Astrocyte (in vitro differentiated cells and primary cell): ENCODE measurements at places on chromosomes 4 and X. TPM values are rescaled to one million over a fixed set of nuclear protein-coding genes. Genes with fewer than 3 reads are reported as not detected.

Gene BMX
- not detected in 2 replicates for total RNA-seq

Gene VEGFD
- total RNA-seq: not detected in 2 replicates

Gene GATA1
- not detected in 2 replicates for total RNA-seq

Gene C1QTNF7
- not detected in 2 replicates for total RNA-seq

Gene PDHA1
- total RNA-seq: 158 and 163 TPM in 2 replicates

Gene DCLK2
- 6.2 and 6.9 TPM in 2 replicates for total RNA-seq

Gene LDOC1
- 46.9 and 49.9 TPM in 2 replicates for total RNA-seq

Gene GIMD1
- total RNA-seq: not detected in 2 replicates

Gene TEX13B
- not detected in 2 replicates for total RNA-seq

Gene CXCL6
- total RNA-seq: 16.7 and 18.5 TPM in 2 replicates

Gene WNK3
- 6.2 and 8.4 TPM in 2 replicates for total RNA-seq

Gene SLC25A4
- total RNA-seq: 27.0 and 32.0 TPM in 2 replicates

DNA sequence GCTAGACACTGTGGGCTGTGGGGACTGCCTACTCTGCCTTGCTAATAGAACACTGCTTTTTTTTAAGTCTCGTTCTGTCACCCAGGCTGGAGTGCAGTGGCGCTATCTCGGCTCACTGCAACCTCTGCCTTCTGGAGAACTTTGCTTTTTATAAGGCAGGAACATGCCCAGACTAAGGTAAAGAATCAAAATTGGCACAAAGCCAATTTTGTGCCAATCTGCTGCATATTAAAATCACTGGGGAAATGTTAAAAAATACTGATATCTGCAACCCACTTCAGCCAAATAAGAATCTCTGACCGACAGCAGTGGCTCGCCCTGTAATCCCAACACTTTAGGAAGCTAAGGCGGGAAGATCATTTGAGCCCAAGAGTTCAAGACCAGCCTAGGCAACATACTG is 36.5 kb upstream of the CEP135 start:
- H3K27ac ChIP-seq: no peak overlapping the region
- no peak for DNase-seq
- H3K36me3 ChIP-seq: no peaks in the 10 kb centered on the region
- H3K27me3 ChIP-seq: no peaks in the 10 kb centered on the region
- no peaks in the 10 kb centered on the region for H3K4me1 ChIP-seq
- H3K4me3 ChIP-seq: no peak overlapping the region

DNA sequence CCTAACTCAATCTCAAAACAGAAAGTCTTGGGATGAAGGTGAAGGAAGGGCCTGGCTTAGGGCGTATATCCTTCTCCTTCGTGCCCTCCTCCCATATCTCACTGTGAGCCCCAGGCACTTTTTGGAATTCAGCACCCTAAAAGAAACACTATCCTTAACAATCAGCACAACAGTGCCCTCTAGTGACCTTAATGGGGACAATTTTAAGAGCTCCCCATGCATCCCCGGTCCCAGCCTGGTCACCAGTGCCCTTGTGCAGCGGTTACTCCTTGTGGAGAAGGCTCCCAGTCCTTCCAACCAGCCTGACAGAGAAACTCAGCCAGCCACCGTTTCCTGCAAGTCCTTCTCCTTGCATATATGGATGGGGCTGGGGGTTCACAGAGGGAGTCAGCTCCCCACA is 4.2 kb downstream of the PAK3 start:
- H3K36me3 ChIP-seq: no peaks in the 10 kb centered on the region
- no peak overlapping the region for H3K27ac ChIP-seq
- DNase-seq: no peak
- H3K4me3 ChIP-seq: no peak overlapping the region

DNA sequence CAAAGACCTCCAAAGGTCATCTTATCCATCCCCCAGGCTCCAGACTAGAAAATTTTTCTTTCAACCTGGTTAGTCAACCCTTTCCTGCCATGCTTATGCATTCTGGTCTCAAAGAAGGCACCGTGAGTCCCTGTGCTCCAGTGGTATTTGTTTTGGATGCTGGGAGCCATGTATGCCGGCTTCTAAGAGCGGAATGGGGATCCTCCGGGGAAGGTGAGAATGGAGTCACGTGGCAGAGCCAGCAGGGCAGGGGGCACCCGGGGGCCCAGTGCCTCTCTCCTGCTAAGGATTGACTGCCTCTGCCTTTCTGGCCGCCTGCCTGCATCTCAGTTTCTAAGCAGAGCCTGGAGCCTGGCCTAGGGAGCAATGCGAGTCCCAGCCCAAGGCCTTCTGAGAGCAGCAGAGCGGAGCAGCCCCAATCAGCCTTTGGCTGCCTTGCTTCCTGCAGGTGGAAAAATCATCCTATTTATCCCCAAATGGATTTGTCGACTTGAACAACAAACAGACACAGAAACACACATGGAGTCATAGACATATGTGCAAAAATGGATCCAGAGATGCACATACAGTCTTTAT is 141.0 kb downstream of the PJA1 start:
- no peaks in the 10 kb centered on the region for H3K36me3 ChIP-seq
- no peak overlapping the region for H3K27ac ChIP-seq
- no peaks in the 10 kb centered on the region for H3K27me3 ChIP-seq
- no peak for DNase-seq

- no peak overlapping the region for H3K4me3 ChIP-seq
- no peaks in the 10 kb centered on the region for H3K27me3 ChIP-seq
- H3K27ac ChIP-seq: no peak overlapping the region
- no peak for DNase-seq
Measured at GRCh38 chrX:87616371-87616770, 98.8 kb downstream of the KLHL4 start.

- no peaks in the 10 kb centered on the region for H3K36me3 ChIP-seq
- H3K4me3 ChIP-seq: no peak overlapping the region
- peaks cover 11% of the 10 kb centered on the region for H3K4me1 ChIP-seq
- no peaks in the 10 kb centered on the region for H3K27me3 ChIP-seq
Measured at GRCh38 chrX:13897566-13897965, 80.7 kb upstream of the GPM6B start.

DNA sequence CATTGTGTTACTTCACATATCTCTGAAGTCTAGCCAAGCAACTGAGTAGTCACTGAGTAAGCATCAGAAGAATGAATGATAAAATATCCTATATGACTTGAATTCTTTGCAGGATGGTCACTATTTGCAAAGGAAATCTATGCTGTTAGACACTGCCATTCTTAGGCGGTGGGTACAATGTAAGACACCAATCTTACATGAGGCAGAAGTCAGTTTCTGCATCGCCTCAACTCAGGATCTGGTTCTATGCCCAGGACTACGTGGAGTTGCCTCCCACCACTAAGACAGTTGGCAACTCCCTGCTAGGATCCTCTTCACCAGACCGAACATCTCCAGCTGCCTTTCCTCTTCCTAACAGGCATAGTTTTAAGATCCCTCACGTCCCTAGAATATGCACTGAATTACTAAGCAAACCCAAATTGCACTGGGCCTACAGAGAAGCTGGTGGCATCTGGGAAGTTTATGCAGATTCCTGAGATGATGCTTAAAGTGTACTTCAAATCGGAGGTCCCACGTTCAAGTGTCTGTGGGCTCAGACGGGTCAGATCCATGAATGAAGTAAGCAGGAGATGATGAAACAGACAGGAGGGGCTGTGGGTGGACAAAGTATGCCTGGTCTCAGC is 45.6 kb downstream of the SEL1L3 start:
- H3K36me3 ChIP-seq: no peaks in the 10 kb centered on the region
- no peaks in the 10 kb centered on the region for H3K27me3 ChIP-seq
- peaks cover 51% of the 10 kb centered on the region for H3K4me1 ChIP-seq
- DNase-seq: peak; percentile 90
- peak overlapping the region; percentile 88 for H3K27ac ChIP-seq
- H3K4me3 ChIP-seq: no peak overlapping the region

GRCh38 chr4:14848229-14848628 is 154.1 kb upstream of the CPEB2 start:
- no peak for DNase-seq
- H3K27me3 ChIP-seq: no peaks in the 10 kb centered on the region
- peaks cover under 1% of the 10 kb centered on the region for H3K4me1 ChIP-seq

DNA sequence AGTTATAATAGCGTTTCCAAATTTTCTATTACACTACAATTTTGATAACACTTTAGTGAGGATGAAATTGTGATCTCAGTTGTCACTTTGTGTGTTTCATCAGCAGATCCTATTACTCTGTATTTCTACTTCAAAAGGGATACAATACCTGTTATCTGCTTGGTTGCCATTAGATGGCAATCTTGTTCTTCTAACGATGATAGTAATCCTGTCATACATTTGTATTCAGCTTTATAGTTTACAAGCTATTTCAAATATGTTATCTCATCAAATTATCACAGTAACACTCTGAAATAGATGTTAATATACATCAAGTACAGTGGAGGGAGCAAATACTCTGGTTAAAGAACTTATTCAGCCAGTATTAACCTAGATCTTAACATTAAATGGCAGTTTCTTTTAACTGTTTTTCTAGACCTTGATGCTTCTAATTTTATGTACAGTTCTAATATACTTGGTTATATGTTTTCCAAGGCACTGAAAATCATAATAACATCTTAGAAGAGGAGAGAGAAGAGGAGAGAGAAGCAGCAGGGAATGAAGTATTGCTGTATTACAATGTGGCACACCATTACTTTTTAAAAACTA is 292.0 kb downstream of the CCSER1 start:
- peak; percentile 16 for DNase-seq
- H3K4me3 ChIP-seq: no peak overlapping the region
- H3K4me1 ChIP-seq: no peaks in the 10 kb centered on the region

- no peak overlapping the region for H3K4me3 ChIP-seq
- H3K4me1 ChIP-seq: no peaks in the 10 kb centered on the region
- no peak for DNase-seq
- no peaks in the 10 kb centered on the region for H3K36me3 ChIP-seq
Measured at GRCh38 chr4:67122029-67122428, 423.3 kb downstream of the CENPC start.

DNA sequence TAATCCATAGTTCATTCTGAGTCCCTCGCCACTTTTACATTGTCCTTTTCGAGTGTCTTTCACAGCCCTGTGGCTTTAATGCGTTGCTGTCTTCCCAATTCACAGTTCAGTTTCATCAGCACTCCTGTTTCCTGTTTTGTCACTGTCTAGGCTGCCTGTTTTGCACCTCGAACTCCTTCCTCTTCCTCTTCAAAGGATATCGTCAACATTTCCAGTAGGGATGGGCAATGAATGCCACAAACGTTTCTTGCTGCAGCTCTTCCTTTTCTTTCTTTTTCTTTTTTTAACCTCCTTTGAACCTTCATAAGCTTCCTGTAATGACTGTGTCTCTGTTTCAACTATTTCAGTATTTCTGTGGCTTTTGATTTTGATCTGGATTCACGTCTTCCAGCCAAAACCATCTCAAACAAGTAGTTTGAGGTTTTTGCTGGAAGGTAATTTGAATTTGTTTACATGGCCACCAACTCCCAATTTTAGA is 105.4 kb downstream of the ANXA3 start:
- no peaks in the 10 kb centered on the region for H3K27me3 ChIP-seq
- H3K36me3 ChIP-seq: no peaks in the 10 kb centered on the region
- H3K4me3 ChIP-seq: no peak overlapping the region
- H3K27ac ChIP-seq: no peak overlapping the region
- peak; percentile 44 for DNase-seq
- peaks cover 25% of the 10 kb centered on the region for H3K4me1 ChIP-seq

- H3K27me3 ChIP-seq: no peaks in the 10 kb centered on the region
- peak within 1 kb of the TSS; percentile 79 for H3K4me3 ChIP-seq
- H3K36me3 ChIP-seq: peaks cover 4% of the 10 kb centered on the region
- H3K4me1 ChIP-seq: peaks cover 10% of the 10 kb centered on the region
Measured at GRCh38 chrX:154374313-154375155, at the start of gene FLNA. Gene FLNA, minus strand, starts transcription at chrX:154374634. Its CDS starts 3,389 bp downstream, at chrX:154371245.

- no peaks in the 10 kb centered on the region for H3K27me3 ChIP-seq
- peaks cover 16% of the 10 kb centered on the region for H3K4me1 ChIP-seq
- H3K36me3 ChIP-seq: no peaks in the 10 kb centered on the region
Measured at GRCh38 chr4:151489462-151490203, 80.7 kb downstream of the FHIP1A start.

DNA sequence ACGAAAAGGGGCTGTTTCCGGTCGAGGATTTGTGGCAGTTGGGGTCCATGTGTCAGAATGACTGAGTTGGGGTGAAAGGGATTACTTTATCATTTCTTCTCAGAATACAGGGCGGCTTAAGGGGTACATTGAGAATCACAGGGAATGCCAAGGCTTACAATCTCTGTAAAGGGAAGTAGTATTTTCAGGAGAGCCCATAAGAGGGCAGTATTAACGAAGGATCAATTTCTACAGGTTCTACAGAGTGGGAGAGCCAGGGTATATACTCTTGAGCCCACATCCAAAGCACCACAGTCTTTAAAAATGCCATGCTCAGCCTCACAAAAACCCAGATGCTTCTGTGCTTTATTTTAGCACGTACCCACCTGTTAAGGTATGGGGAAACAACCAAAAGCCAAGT is 67.7 kb upstream of the ZXDA start:
- no peak for DNase-seq
- H3K4me1 ChIP-seq: no peaks in the 10 kb centered on the region
- H3K36me3 ChIP-seq: no peaks in the 10 kb centered on the region
- H3K27me3 ChIP-seq: no peaks in the 10 kb centered on the region

- H3K27ac ChIP-seq: no peak overlapping the region
- no peaks in the 10 kb centered on the region for H3K4me1 ChIP-seq
- H3K4me3 ChIP-seq: no peak overlapping the region
- H3K27me3 ChIP-seq: no peaks in the 10 kb centered on the region
- H3K36me3 ChIP-seq: no peaks in the 10 kb centered on the region
Measured at GRCh38 chr4:174357321-174357720, 73.6 kb downstream of the CEP44 start.

GRCh38 chrX:49212861-49213260 is 12.9 kb upstream of the SYP start:
- H3K36me3 ChIP-seq: no peaks in the 10 kb centered on the region
- no peak overlapping the region for H3K27ac ChIP-seq
- no peaks in the 10 kb centered on the region for H3K4me1 ChIP-seq
- H3K27me3 ChIP-seq: no peaks in the 10 kb centered on the region
- H3K4me3 ChIP-seq: no peak overlapping the region

DNA sequence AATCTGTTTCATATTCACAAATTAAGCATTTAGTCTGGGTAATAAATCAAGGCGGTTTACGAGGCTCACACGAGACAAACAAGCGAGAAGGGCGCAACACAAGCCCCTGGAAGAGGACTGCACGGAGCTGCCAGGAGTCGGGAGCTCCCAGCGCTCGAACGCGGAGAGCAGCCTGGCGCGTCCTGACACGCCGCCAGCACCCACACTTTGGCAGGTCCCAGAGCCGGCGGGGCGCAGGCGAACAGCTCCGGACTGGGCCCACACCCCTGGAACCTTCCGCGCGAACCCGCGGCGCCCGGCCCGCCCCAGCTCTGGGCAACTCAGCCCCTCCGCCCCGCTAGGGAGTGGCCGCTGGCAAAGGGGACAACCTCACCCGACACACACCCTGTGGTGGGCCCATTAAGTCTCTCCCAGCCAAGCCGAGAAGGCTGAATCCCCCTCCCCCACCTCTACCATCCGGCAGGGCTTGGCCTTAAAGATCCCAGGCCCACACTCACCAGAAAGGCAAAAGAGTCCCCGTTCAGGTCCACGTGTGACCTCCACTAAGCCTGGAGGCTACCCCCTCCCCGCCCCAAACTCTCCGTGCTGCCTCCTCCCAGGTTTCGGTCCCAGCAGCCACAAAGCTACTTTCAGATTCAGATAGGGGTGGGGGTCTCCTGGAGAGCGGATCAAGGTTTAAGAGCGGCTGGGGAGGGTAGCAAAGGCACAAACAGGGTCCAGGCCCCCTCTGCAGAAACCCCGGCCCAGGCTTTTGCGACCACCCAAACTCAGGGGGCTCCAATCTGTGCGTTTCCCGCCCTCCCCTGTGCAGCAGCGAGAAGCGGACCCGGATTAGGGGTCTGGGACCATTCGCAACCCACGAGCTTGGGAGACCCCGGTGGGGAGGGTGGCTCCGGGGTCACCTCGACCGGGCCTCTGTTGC is 47.5 kb upstream of the BCOR start:
- no peaks in the 10 kb centered on the region for H3K27me3 ChIP-seq
- peak overlapping the region; percentile 57 for H3K4me3 ChIP-seq
- DNase-seq: no peak
- no peaks in the 10 kb centered on the region for H3K36me3 ChIP-seq
- H3K27ac ChIP-seq: no peak overlapping the region
- H3K4me1 ChIP-seq: peaks cover 19% of the 10 kb centered on the region
